ENCODE measurements at places on chromosomes 1 and 21.

- DNase-seq: no peak
These were observed 269.2 kb downstream of the SDCCAG8 start for GRCh38 chr1:243525085-243525487.

DNA sequence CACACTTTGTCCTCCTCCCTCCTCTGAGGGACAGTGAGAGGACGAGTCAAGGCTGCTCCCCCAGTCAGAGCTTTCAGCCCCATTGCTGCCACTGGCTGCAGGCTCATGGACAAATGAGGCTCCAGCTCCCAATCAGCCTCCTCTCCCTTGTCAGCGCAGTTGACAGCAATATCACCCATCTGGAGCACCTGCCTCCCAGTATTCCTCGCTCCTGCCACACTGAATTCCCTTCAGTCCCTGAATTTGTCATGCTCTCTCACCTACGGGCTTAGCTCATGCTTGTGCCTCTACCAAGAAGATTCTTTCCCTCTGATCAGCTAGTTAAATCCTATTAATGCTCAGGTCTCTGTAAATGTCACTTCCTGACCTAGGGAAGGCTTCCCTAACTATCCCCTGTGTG lies 54.4 kb upstream of the SYT6 start:
- DNase-seq: no peak

- no peak for DNase-seq
These were observed 10.3 kb downstream of the KCNN3 start for GRCh38 chr1:154859786-154860155.

- no peak for DNase-seq
These were observed 3.3 kb upstream of the SLC45A1 start for GRCh38 chr1:8314346-8315280.

DNA sequence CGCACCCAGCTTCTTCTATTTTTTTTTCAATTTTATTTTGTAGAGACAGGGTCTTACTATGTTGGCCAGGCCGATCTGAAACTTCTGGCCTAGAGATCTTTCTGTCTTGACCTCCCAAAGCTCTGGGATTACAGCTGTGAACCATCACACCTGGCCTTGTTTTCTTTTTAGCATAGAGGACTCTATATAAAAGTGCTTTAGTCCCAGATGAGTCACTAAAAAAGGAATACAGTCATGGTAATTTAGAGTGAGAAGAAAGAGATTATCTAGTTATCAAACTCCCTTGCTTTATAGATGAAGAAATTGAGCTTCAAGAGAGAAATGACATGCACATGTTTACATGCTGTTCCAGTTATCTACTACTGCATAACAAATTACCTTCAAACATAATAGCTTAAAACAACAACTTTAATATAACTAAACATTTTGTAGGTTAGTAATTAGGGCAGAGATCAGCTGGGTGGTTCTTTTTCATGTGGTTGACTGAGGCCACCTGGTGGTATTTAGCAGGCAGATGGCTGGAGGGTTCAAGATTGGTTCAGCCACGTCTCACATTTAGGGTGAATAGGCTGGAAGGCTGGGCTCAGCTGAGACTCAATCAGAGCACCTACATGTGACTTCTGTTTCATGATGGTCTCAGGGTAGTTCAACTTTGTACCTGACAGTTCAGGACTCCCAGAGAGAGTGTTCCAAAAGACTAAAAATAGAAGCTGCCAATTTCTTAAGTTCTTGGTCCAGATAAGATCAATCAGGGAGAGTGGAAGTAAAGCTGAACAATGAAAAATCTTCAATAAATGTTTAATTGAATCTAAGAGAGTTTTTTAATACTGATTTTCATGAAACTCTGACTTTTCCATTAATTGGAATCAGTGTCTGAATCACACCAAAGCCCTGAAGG lies 16.9 kb upstream of the MTF2 start:
- peak; percentile 26 for DNase-seq

DNA sequence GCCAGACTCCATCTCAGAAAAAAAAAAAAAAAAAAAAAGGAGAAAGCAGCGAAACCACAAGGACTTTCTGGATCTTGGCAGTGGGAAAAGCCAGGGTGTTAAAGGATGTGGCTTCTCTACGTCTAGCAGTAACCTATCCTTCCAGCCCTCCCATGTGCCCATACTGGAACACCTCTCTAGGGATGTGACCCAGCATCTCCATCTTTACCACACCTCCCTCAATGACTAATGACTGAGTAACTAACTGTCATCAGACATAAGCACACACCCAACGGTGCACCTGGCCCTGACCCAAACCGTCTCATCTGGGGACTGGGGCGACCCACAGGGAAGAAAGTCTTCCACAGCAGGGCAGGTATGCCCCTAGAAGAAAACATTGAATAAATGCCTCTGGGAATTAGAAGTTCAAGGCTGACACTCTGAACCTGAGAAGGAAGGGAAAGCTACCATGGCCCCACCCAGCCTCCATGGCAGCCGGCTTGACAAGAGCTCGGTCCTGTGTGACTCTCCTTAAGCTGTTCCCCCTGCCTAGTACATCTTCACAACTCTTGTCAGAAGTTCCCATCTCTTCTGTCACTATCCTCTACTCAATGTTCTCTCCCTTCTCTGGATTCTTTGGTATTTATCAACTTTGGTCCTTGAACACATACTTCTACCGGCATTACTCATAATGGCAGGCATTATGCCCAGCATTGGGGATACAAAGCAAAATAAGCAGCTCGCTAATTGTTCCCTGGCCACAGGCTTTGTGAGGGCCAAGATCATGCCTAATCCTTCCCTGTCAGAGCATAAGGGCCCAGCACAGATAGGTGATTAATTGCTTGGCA lies 14.8 kb upstream of the PAQR6 start:
- DNase-seq: no peak

DNA sequence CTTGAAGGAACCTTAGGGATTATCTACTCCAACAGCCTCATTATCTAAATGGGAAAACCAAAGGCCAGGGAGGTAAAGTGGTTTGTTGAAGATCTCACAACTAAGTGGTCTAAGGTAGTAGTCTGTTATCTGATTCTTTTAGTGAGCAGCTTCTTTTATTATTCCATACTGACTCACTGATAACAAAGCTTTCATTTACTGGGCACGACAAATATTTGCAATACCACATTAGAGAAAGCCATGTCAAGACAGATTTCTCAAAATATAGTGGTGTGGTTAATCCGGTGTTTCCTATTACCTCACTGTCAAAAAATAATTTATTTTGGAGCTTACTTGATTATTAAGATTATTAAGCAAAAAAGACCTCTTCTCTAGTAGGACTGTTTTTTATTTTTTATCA lies 369.1 kb downstream of the S1PR1 start:
- no peak for DNase-seq

Data from activated CD4-positive, alpha-beta T cell treated with anti-CD3 and anti-CD28 coated beads, Interleukin-2, amount 50 U/mL, for 24 hours (primary cell).